ENCODE measurements at places on chromosomes 6 and 20.

GRCh38 chr20:41175201-41175651, 37.9 kb downstream of the PLCG1 start:
- DNase-seq, result no peak

DNA sequence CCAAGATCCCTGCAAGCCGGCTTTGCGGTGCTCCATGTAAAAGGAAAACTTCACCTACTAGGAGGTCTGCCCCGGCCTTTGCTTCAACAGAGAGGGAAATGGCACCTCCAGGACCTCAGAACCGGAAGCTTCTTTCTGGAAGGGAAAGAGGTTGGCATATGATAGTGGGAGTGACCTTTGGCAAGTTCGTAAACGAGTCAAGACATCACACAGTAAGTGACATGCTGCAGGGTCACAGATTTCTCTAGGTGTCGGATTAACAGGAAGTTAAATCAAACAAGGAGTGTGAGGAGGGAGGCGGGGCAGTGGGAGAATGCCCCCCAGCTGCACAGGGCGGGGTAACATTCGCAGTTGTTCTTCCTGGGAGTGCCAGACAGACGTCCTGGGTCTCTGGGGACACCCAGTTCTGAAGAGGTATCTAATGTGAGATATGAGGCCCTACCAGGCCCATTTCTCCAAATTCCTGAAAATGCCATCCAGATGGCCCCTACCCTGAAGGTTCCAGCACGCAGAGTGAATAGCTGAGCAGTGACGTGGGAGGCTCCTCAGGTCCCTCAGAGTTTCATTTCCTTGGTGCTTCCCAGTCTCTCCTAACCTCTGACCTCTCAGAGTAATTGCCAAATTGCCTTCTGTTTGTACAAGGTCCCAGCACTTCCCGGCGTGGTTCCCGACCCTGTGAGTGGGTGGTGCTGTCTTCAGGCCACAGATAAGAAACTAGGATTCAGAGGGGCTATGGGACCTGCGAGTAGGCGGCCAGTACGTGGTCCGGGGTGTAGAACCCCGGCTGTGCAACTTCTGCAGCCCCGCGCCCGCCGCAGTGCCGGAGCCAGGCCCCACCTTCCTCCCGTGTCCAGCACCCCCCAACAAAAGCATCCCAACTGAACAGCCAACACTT, 1.9 kb downstream of the RRBP1 start:
- no peak for DNase-seq

GRCh38 chr6:31729515-31729978, 448 bp upstream of the DDAH2 start:
- DNase-seq, result peak; percentile 76

DNA sequence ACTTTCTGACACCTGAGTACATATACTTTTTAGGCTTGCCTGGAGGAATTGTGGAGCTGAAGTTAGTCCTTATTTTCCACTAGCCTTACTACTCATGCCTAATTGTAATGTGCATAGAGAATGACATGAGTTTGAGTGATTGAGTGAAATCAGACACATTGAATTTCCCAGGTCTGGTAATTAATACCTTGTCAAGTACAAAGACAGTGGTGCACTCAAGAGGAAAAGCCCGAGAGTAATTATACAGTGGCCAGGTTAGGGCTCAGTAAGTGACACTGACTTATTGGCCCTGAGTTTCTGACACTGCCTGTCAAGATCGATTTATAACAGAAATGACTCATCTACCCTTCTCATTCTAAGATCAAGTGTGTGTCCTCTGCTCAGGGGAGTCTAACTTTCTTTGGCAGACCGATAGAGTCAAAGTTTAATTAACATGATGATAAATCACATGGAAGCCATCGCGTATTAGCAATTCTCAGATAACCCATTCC, 288.3 kb downstream of the TPBG start:
- no peak for DNase-seq

GRCh38 chr20:62062661-62063314, 2.9 kb downstream of the TAF4 start:
- no peak for DNase-seq

DNA sequence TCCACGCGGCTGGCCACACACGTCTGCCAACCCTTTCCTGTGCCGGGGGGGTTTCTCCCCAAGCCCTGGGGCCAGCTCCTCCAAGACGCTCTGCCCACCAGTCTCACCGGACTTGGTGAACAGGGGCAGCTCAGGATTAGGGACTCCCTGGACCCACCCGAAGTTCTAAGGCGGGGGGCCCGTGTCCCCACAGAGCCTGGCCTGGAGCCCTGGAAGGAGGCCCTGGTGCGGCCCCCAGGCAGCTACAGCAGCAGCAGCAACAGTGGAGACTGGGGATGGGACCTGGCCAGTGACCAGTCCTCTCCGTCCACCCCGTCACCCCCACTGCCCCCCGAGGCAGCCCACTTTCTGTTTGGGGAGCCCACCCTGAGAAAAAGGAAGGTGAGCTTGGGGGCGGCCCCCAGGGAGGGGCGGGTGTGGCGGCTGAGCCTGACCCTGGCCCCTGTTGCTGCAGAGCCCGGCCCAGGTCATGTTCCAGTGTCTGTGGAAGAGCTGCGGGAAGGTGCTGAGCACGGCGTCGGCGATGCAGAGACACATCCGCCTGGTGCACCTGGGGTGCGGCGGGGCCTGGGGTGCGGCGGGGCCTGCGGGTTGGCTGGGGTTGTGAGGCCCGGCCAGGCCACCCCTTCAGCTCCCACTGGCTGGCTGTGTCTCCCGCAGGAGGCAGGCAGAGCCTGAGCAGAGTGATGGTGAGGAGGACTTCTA, 2.3 kb downstream of the SLC2A4RG start:
- DNase-seq, result no peak

GRCh38 chr20:57867181-57867803, 157.5 kb upstream of the PMEPA1 start:
- DNase-seq, result no peak

GRCh38 chr20:61422636-61423425, 170.8 kb downstream of the CDH4 start:
- no peak for DNase-seq

GRCh38 chr6:53101006-53101405, 35.8 kb downstream of the FBXO9 start:
- DNase-seq, result no peak

- DNase-seq, result no peak
Measured at GRCh38 chr20:23296841-23297701, 53.5 kb upstream of the NXT1 start.

- no peak for DNase-seq
Measured at GRCh38 chr6:15137086-15137485, 108.8 kb upstream of the JARID2 start.

- no peak for DNase-seq
Measured at GRCh38 chr6:26311012-26311384, 54.0 kb upstream of the BTN3A2 start.

GRCh38 chr6:127365874-127366273, 22.5 kb upstream of the ECHDC1 start:
- DNase-seq, result no peak

GRCh38 chr6:7152462-7152861, 44.7 kb downstream of the RREB1 start:
- no peak for DNase-seq

DNA sequence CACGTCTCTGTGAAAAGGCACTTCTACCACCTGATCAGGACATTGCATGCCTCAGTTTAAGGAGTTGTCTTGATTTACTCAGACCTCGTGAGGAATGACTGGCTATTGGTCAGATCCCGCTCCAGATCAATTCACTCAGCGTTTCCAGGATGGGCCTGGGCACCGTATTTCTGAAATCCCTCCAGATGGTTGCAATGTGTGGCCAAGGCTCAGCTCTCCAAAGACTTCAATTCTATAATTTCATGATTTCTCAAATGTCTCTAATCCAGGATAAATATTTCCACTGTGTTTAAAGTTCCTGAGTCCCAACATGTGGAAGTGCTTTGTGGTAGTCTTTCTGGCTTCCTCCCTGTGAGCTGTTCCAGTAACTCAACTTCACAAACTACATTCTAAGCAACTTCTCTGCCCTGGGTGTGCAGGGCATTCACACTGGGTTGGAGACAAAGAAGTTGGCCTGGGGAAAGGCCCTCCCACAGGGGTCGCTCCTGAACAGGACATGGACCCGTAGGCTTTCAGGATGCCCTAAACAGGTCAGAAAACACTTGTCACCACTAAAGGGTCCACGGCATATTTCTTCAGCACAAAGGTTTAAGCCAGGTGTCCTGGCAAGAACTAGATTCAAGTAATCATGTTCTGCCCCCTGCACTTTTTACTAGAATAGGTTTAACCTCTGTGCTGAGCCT, 212.1 kb downstream of the WDR27 start:
- DNase-seq, result no peak

DNA sequence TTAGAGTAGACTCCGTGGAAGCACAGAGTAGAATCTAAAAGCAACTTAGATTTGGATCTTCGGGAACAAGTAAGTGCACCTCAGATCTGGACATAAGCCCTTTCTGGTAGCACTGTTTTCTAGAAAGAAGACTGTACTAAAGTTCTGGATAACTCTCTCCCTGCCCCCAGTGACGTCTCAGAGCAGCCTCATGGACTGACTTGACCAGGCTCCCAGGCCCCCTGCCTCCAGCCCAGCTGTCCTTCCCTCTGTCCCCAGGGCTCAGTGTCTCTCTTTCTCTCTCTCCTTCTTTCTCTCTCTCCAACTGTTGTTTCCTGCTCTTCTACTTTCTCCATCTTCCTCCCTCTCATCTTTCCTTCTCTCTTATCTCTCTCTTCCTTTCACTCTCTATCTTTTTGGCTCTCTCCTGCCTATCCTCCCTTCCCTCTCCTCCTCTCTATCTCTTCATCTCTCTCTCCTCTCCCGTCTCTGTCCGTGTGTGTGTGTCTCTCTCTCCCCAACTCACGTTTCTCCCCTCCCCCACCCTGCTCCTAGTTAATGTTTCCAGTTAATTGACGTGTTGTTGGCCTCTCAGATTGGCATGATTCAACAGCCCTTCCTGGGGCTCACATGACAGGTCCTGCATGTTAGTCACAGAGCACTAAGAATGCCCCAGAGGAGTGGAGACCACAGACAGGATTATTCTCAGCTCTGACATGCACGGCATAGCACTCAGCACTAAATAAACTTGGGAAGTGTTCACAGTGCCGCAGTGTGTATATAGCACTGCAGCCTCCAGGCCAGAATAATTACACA, 180.4 kb upstream of the FOXQ1 start:
- DNase-seq, result no peak

DNA sequence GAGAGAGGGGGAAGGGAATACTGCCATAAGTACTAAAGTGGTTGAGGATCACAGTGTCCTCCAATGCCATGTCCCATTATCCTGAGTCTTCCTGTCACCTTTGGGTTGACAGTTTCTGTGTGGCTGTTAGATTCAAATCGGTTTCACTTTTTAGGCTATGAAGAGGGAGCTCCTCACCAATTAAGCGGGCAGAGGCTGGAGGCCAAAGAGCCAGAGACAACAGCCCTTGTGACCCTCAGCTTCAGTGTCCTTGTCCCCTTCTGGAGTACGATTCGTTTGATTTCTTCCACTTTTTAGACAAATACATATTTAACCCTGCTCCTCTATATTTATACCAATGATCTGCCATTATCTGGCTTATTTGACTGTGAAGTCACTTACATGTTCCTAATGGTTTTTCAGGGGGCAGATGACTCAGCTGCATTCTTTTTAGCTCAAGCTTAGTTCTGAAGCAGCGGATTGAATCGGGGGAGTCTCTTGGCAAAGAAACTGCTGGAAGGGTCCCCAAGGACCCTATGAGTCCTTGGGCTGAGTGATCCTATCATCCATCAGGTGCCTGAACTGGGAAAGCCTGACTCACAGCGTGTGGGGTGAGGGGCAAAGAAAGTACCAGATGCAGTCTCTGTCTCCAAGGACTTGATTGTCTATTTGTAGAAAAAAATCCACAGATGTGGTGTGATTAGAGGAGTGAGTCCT, 18.2 kb downstream of the FERMT1 start:
- no peak for DNase-seq

GRCh38 chr20:10433623-10434466, at the start of gene MKKS:
MKKS (minus strand) TSS chr20:10434222; CDS start chr20:10413514, 20,708 bp downstream.
- peak; percentile 86 for DNase-seq

GRCh38 chr6:116217069-116217468, 36.8 kb downstream of the TSPYL4 start:
- DNase-seq, result no peak

- no peak for DNase-seq
Measured at GRCh38 chr6:114240796-114241195, 102.0 kb downstream of the HS3ST5 start.

DNA sequence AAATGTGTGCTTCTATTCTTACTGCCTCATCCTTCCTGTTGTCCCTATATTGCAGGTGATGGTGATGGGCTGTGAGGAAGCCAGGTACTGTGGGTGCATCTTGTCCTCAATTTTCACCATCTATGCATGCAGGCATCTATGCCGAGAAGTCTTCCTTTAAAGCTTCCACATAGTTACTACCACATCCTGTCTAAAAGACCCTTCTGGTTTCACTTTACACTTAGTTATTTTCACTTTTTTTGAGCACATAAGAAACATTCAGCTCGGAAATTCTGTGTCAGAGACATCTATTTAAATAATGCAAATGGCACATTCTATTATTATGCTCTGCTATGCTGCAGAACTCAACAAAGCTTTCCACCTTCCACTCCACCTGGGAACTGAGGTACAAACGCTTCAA, 28.2 kb upstream of the FABP7 start:
- no peak for DNase-seq

DNA sequence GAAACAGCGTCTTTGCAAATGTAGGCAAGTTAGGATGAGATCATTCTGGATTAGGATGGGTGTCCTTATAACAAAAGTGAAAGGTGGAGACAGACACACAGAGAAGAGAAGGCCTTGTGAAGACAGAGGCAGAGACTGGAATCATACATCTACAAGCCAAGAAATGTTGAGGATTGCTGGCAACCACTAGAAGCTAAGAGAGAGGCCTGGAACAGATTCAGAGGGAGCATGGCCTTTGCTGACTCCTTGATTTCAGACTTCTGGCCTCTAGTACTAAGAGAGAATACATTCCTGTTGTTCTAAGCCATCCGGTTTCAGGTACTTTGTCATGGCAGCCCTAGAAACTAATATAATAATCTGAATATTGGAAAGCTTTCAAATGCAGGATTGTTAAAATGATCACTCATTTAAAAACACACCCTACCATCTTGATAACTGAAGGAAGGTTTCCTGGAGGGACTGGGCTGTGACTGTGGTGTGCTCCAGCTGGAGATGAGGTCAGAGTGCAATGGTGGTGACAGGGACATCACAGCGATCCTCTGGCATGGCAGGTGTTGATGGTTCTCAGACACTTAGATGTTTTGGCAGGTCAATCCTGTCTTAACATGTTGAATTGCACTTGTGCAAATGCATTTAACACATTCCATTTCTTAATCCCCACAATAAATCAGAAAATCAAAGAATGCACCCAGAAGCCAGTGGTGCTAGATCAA, 25.1 kb downstream of the CD83 start:
- DNase-seq, result no peak
